Stimulated activated CD8-positive, alpha-beta memory T cell treated with anti-CD3 and anti-CD28 coated beads, Interleukin-4, amount 100 ng/mL, for 4 hours (primary cell): ENCODE measurements at places on chromosomes 3 and 15.

- DNase-seq = no peak
Measured at GRCh38 chr3:151318313-151318712, 1.7 kb upstream of the GPR87 start.

DNA sequence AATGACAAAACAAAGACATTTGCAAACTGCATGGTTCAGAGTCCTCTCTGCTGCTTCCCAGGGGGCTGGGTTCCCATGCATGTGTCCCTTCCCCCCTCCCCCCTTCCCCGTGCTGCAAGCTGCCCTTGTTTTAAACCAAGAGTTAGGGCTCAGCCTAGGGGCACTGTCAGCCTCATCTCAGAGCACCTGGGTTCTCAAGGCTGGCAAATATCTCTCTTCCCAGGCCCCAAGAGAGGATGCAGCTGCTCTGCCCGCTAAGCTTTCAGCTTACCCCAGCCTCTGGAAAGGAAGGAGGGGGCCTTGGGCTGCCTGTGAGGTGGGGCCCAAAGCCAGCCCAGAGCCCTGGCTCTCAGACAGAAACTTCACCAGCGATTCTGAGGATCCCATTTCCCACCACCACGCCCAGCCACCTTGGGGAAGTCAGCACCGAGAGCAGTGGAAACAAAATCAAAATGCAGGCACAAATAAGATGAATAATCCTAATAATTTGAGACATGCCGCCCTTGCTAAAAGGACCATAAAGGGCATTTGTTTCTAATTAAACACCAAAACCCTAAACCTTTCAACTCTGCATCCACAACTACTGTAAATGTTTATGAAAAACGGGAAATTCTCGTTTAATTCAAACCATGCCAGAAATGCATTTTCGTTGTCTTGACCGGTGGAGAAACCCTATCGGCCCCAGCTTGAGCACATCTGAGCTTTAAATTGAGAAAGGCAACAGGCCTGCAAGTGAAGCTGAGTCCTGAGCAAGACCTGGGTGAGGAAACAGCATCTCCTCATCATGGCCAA is 67.7 kb upstream of the WNT5A start:
- DNase-seq = no peak

GRCh38 chr15:89808160-89808870 is 6.3 kb downstream of the ANPEP start:
- DNase-seq = no peak

GRCh38 chr3:53162672-53163443 is 1.8 kb downstream of the PRKCD start:
- peak; percentile 31 for DNase-seq

GRCh38 chr3:154023148-154023547 is 98.0 kb upstream of the ARHGEF26 start:
- no peak for DNase-seq

DNA sequence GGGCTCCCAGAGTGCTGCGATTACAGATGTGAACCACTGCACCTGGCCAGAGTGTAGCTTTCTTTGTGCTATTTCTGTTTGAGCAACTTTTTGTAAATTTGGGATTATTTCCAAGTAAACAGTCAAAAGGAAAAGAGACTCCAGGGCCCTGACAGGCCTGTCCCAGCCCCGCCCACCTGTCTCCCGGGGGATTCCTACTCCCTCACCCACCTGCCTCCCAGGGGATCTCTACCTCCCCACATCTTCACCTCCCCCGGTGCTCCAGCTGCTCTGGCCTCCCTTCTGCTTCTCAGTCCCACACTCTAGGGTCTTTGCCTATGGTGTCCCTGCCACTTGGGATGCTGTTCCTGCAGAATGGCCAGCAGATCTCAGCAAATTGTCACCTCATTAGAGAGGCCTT is 7.0 kb downstream of the RHCG start:
- DNase-seq = no peak

DNA sequence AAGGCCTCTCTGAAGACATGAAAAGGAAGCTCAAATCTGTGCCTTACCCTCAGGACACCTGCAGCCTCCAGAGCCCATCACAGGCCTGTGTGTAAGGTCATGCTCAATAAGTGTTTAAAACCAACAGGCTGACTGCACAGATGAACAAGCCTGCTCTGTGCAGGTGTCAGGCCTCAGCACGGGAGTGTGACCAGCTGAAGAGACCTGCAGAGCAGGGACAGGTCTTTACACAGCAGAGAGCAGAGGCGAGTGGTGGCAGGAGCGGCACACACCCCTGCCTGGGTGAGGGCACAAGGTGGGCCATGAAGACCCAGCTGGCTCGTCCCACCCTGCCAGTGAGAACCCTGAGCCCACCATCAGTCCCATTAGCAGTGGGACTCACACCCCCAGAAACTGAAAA is 56.9 kb downstream of the ROPN1B start:
- DNase-seq = no peak

DNA sequence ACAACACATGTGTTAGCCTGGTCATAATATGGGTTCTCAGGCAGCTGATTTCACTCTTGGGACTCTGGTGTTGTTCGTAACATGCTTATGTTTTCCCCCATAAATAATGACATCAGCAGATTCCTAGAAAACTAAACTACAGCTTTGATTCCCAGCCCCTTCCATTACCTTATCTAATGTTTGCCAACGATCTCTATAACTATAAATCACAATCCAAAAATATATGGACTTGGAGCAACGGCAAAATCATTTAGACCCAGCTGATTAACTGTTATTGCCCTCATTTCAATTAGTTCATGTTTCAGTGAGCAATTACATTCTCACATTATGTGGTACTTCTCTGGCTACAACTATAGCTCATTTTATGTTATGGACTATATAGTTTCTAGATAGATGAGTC is 531.3 kb downstream of the MAGI1 start:
- no peak for DNase-seq

- DNase-seq = no peak
Measured at GRCh38 chr15:53080484-53080883, 290.3 kb upstream of the ONECUT1 start.

DNA sequence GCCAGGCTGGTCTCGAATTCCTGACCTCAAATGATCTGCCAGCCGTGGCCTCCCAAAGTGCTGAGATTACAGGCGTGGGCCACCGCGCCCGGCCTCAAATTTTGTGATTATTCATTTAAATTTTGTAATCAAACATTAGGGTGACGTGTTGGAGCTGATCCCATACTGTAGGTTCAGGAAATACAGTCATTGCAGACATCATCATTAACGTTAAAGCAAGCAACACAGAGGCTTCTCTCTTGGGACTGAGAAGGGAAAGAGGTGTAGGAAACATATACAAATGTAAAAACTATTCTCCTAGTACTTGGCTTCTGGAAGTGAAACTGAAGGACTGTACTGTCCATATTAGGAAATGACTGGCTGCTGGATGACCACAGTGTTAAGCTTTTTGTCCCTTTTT is 11.1 kb upstream of the ARID3B start:
- no peak for DNase-seq

DNA sequence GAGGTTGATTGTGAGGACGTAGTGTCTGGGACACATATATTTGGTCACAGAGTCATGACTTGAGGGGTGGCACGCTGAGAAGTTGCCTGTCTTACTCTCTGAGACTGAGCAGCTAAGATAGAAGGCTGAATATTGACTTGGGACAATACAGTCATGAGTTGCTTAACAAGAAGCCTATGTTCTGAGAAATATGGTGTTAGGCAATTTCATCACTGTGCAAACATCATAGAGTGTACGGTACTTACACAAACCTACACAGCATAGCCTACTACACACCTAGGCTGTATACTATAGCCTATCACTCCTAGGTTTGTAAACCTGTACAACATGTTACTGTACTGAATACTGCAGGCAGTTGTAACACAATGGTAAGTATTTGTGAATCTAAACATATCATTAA is 30.3 kb upstream of the SPESP1 start:
- DNase-seq = no peak

- no peak for DNase-seq
Measured at GRCh38 chr3:121295979-121296378, 249.8 kb downstream of the POLQ start.

GRCh38 chr3:76826861-76827260 is 213.0 kb upstream of the ROBO2 start:
- DNase-seq = no peak

- no peak for DNase-seq
Measured at GRCh38 chr15:52466716-52467115, 62.0 kb downstream of the MYO5A start.

DNA sequence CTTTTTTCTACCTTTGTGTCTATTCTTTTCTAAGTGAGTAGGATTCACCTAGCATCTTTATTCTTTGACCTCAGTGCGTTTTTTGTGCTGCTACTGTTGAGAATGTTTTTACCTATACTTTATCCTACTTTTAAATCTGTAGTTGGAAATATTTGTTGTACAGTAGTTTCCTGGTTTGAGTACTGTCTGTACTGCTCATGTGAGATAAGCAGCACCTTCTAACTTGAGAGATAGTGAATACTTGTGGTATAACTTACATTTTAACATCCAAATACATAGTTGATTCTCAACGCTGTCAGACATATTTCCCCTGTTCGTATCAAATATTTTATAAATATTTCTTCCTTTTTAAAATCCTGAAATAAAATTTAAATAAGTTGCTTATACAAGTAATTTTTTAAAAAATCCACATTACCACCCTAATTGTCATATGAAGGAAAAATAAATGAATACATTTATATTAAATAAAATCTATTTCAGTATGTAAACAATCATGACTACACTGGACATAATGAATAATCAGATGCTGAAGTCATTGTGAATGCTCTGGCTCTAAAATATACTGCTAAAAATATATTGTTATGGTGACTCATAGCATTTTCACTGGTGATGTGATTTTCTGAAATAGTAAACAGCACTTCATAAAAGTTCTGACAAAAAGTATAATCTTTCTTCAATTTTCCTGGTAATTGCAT is 17.4 kb downstream of the ATP11B start:
- DNase-seq = no peak

- DNase-seq = no peak
Measured at GRCh38 chr3:107806536-107806935, 283.8 kb downstream of the BBX start.

GRCh38 chr3:184227481-184227935 is 1.9 kb upstream of the VWA5B2 start:
- no peak for DNase-seq

DNA sequence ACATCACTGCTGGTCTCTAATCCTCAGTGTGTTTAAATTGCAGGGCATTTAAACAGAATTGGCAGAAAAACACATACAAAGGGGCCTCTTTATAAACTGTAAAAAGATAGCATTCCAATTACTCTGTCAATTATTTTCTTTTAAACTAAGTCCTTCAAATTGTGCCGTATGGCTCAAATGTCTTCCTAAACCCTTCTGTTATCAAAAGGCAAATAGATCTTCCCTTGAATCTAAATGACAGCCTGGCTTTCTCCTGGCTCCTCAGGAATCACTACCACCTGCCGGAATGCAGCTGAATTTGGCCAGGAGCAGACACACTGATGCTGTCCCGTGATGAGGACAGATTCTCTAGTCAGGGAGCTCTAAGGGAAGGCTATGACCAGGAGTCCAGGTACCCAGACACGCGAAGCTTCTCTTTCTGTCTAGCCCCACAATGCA is 85.6 kb downstream of the IGF2BP2 start:
- DNase-seq = no peak

- no peak for DNase-seq
Measured at GRCh38 chr3:27253831-27254230, 115.4 kb downstream of the NEK10 start.

GRCh38 chr3:157669416-157669815 is 166.2 kb upstream of the VEPH1 start:
- DNase-seq = no peak
